ENCODE measurements at places on chromosomes 11 and 22.
A peak's percentile ranks its signal among the peaks of the same experiment; 100 is the strongest.

- no peak for DNase-seq
Measured at GRCh38 chr22:42711281-42711731, 9.4 kb downstream of the A4GALT start.

- peak; percentile 7 for DNase-seq
Measured at GRCh38 chr11:6926208-6927029, at the start of gene ZNF215. TSS of gene ZNF215 (plus strand) at chr11:6926426. CDS start at chr11:6932273, 5,847 bp downstream.

GRCh38 chr11:99585606-99586005 lies 564.9 kb downstream of the CNTN5 start:
- DNase-seq, result no peak

DNA sequence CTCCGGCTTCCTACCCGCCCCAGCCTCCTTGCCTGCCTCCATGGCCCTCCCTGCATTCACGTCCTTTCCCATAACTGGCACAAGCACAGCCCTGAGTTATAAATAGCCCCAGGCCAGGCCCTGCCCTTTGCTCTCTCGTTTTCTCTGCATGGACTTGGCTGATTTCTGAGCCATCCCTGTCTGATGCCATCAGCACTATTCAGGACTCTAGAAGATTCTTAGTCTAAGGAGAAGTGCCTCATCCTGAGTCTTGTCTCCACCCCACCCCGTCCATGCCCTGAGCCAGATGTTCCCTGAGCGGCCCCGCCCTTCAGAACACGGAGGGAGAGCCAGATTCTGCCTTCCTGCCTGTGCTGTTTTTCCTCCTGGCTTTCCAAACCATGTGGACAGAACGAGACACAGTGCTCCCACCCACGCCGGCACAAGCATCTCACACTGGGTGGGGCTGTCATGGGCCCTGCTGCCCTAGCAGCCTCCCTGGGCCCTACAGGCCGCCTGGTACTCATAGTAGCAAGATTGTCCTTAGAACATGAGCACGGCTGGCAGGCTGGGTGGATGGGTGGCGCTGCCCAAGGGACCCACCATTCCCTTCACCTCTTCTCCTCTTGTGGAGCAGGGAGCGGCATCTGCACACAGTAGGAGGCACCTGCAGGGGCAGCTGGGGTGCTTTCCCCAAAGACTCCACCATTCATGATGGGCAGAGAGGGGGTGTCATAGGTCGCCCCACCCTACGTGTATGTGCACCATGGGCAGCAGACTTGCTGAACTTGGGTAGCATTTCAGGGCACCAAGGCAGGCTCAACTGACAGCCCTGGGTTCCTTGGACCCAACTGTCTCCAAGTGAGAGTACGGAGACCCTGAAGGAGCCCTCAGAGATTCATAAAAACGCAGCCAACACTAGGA lies 76.9 kb downstream of the BCR start:
- no peak for DNase-seq

DNA sequence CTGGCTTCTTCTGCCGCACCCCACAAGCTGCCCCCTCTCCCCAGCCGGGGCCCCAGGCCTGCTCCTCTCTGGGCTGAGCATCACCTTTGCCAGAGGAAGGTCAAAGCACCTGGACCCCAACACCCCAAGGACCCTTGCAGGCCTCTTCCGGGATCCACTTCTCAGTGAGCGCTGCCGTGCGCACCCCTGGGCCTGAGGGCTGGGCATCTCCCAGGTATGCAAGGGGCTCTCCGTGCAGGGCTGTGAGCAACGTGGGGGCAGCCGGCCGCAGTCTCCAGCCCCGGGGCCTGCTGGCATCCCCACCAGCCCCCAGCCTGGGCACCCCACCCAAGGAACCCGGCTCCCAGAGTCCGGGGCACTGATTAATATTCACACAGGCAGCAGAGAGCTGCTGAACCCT lies 64.0 kb downstream of the BRD1 start:
- DNase-seq, result no peak

DNA sequence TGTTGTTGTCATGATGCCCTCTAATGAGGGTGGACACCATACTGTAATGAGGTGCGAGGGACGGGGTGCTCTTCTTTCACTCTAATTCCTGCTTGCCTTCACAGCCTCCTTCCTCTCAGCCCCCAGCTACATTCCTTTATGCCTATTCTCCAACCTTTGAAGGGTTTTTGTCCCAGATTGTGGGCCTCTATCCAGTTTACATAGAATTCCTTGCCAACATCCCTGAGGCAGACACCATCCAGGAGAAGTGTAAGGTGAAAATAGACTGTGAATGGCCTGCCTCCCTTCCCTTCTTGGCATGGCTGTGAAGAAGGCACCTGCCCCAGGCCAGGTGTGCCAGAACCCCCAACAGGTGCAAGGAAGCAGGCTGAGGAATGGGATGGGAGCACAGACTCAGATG lies 122.3 kb downstream of the CHST1 start:
- no peak for DNase-seq

GRCh38 chr22:19473578-19473977 lies 5.4 kb downstream of the UFD1 start:
- no peak for DNase-seq

DNA sequence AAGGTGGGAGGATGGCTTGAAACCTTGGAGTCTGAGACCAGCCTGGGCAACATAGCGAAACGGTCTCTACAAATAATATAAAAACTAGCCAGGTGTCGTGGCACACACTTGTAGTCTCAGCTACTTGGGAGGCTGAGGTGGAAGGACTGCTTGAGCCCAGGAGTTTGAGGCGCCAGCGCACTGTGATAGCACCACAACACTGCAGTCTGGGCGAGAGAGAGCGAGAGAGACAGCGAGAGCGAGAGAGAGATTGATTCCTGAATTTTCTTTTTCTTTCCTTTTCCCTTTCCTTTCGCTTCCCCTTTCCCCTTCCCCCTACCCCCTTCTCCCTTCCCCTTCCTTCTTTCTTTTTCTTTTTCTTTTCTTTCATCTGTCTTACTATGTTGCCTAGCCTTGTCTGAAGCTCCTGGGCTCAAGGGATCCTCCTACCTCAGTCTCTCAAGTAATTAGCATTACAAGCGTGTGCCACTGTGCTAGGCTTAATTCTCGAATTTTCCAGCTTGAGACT lies 162.4 kb upstream of the ZBED5 start:
- DNase-seq, result no peak

- peak; percentile 33 for DNase-seq
Measured at GRCh38 chr11:2399488-2400068, 972 bp upstream of the TSSC4 start.

GRCh38 chr11:106231591-106231990 lies 154.1 kb downstream of the AASDHPPT start:
- DNase-seq, result no peak

DNA sequence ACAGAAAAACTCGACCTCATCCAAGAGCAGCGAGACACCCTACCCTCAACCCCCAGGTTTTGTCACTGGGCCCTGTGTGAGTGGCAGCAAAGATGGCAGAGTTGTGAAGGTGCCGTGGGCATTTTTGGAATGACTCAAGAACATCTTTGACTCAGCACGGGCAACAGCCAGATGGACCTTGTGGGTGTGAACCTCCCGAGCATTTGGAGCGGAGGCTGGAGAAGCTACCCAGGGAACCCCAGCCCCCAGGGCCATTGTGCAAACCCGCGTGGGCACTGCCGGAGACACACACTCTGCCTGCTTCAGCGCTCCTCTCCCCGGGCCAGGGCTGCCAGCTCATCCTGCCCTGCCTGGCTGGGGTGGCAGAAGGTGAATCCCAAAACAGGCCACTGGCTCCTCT lies 66.1 kb downstream of the PANX1 start:
- no peak for DNase-seq

Measured in stimulated activated CD4-positive, alpha-beta T cell treated with anti-CD3 and anti-CD28 coated beads, Interleukin-1b, Interleukin-23, amount 100 ng/mL, for 4 hours (primary cell).